H9 (cell line): ENCODE measurements at places on chromosomes 16 and 17.
A peak's percentile ranks its signal among the peaks of the same experiment; 100 is the strongest.

DNA sequence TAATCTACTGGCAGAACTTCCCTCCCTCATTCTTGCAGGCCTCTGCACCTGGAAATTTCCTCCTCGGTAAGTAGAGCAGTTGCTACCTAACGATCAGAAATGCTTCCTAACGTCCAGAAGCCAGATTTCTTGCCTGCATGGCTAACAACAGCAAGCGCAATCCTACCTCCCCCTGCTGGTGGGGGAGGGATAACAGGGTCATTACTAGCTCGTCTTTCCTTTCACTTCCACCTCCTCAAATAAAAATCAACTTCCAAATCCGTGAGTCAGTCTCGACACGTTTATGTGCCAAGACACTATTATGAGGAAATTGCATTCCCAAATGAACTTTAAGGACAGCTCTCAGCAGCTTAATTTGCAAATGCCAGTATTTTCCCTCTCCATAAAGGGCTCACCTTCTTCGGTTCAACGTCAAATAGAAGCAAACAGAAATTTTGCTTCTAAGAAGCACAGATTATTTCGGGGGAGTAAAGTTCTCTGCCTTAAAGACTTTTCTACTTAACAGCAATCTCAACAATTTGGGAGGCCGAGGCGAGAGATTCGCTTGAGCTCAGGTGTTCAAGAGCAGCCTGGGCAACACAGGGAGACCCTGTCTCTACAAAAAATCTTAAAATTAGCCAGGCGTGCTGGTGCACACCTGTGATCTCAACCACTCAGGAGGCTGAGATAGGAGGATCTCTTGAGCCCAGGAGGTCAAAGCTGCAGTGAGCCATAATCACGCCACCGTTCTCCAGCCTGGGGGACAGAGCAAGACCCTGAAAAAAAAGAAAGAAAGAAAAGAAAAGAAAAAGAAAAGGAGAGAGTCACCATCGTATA is 188.6 kb upstream of the PSMD7 start:
- peak; percentile 79 for DNase-seq

DNA sequence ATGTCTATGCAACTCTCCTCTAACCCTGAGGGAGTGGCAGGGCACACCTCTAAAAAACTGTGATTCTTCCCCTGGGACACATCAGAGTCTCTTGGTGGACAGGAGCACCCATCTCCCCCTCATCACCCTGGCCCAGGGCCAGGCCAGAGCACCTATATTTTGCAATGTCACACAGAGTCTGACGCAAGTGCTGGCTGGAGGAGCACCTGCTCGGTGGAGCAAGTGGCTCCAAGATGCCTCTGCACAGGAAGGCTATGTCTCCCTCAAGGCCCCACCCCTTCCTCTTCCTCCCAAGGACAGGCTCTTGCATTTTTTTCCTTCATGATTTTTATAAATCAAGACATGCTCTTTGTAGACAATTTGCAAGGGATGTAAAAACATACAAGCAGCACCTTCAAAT is 13.3 kb downstream of the SNN start:
- DNase-seq: no peak

GRCh38 chr16:963913-964312 is 6.9 kb downstream of the LMF1 start:
- no peak for DNase-seq

DNA sequence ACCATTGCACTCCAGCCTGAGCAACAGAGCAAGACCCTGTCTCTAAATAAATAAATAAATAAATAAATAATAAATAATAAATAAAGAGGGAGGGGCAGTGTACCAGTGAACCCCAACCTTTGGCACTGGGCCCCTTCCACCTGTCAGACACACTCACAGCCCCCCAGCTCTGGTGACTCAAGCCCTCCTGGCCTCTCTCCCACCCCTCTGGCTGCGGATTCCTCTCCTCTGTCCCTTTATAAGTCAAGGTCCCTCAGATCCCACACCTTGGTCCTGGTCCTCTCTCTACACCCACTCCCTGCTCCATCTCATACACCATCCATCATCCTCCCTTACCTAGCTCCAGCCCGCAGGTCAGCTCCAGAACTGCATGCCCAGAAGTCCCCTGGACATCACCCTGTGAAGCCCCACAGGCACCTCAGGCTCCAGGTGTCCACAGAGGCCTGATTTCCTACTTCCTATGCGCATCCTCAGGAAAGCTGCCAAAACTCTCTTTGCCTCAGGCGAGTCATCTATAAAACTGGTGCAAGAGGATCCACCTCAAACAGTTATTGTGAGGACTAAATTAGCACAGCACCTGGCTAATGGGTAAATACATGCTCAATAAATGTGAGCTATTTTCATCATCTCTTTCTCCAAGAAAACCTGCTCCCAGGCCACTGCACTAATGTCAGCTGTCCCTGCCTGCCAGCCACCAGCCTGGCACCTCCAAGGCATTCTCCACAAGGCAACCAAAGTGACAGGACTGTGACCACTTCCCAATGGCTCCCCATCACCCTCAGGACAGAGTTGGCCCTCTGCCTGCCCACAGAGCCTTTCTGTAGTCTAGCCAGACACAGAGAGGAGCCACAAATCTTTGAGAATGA is 46.8 kb downstream of the BEAN1 start:
- DNase-seq: no peak

DNA sequence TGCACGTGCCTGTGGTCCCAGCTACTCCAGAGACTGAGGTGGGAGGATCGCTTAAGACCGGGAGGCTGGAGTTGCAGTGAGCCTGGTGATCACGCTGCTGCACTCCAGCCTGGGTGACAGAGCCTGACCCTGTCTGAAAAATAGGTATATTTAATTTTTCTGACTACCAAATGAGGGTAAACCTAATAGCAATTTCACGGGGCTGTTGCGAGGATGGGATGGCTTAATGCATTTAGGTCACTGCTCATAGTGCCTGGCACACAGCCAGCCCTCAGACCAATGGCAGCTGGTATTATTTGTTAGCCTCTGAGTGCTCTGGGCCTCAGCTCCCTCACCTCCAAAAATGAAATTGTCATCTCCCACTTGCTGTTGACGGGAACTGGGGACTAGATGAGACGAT is 5.9 kb upstream of the CDIP1 start:
- DNase-seq: no peak
